ENCODE measurements at places on chromosomes 11 and 22. TPM values are rescaled to one million over a fixed set of nuclear protein-coding genes. Genes with fewer than 3 reads are reported as not detected.

Gene FOLH1
- not detected for polyA plus RNA-seq

GRCh38 chr11:66470015-66470414 is 3.3 kb downstream of the PELI3 start:
- no peak overlapping the region for H3K4me3 ChIP-seq
- no peak overlapping the region for H3K27ac ChIP-seq
- H3K36me3 ChIP-seq: peaks cover 46% of the 10 kb centered on the region
- H3K27me3 ChIP-seq: no peaks in the 10 kb centered on the region
- H3K4me1 ChIP-seq: peaks cover 27% of the 10 kb centered on the region

Gene PPP1R14B
- 34.2 TPM for polyA plus RNA-seq

Gene PDE3B
- polyA plus RNA-seq: 5.2 TPM

- no peak overlapping the region for H3K27ac ChIP-seq
- peaks cover 13% of the 10 kb centered on the region for H3K4me1 ChIP-seq
- peaks cover 21% of the 10 kb centered on the region for H3K27me3 ChIP-seq
- no peaks in the 10 kb centered on the region for H3K36me3 ChIP-seq
These were observed 269.9 kb upstream of the SORL1-AS1 start for GRCh38 chr11:121722431-121723245.

Gene LDHAL6A
- not detected for polyA plus RNA-seq

DNA sequence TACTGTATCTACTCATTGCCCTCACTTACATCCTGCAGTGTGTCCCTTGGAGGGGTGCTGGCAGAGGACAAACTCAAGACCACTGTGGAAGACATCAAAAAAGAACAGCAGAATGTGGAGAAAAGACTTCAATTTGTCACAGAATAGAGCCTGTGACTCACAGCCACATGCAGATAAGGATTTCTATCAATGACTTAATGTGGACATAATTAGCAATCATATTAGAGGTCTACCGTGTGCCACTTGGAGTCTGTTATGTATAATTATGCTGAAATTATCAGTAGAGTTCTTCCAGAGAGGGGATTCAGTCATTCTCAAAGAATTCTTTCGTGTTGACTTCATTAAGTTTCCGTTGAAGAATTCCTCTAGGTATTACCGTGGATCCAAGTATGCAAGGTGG is 473.5 kb downstream of the MIAT start:
- peaks cover 84% of the 10 kb centered on the region for H3K4me1 ChIP-seq
- H3K27ac ChIP-seq: peak overlapping the region; percentile 99
- no peak overlapping the region for H3K4me3 ChIP-seq
- DNase-seq: no peak
- no peaks in the 10 kb centered on the region for H3K27me3 ChIP-seq

Gene MUC2
- polyA plus RNA-seq: not detected

GRCh38 chr11:131063638-131064037 is 147.4 kb upstream of the SNX19 start:
- H3K4me1 ChIP-seq: no peaks in the 10 kb centered on the region
- no peak for DNase-seq
- H3K4me3 ChIP-seq: no peak overlapping the region
- no peaks in the 10 kb centered on the region for H3K27me3 ChIP-seq
- H3K36me3 ChIP-seq: no peaks in the 10 kb centered on the region

DNA sequence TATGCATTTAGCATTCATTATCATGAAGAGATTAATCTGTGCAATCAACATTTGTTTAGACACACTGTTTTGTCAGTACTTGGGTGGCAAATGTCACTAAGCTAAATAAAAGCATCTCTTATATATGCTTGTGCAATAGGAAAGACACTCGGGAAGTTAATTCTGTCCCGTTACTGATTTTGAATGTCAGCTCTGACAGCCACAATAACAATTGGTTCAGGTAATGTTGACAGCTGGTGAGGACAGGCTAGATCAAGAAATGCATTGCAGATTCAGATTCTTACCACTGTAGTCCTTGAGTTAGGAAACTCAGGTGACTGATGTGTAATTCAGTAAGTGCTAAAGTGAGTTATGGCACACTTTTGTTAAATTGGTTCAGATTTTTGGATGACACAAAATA is 523.8 kb upstream of the FAT3 start:
- no peak overlapping the region for H3K4me3 ChIP-seq
- H3K4me1 ChIP-seq: no peaks in the 10 kb centered on the region

Gene RAPSN
- 0.53 TPM for polyA plus RNA-seq

Gene TNNT3
- 1.4 TPM for polyA plus RNA-seq

DNA sequence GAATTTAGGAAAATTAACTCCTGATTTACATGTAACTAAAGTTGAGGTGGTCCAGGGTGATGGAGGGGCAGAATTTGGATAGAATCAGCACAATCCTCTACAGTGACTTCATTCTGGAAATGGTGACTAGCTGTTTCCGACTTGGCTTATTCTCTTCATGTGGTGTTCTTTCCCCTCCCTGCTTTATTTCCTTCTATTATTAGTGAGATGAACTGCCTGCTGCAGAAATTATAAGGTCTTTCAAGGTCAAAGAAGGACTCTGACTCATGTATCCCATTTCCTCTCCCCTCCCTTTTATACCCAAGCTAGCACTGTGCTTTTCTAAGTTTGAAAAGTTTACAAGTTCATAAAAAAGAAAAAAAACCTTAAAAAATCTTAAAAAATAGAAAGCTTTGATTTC is 12.2 kb upstream of the MRPL17 start:
- no peak overlapping the region for H3K27ac ChIP-seq
- no peak overlapping the region for H3K4me3 ChIP-seq
- no peaks in the 10 kb centered on the region for H3K27me3 ChIP-seq
- DNase-seq: no peak
- H3K36me3 ChIP-seq: no peaks in the 10 kb centered on the region

DNA sequence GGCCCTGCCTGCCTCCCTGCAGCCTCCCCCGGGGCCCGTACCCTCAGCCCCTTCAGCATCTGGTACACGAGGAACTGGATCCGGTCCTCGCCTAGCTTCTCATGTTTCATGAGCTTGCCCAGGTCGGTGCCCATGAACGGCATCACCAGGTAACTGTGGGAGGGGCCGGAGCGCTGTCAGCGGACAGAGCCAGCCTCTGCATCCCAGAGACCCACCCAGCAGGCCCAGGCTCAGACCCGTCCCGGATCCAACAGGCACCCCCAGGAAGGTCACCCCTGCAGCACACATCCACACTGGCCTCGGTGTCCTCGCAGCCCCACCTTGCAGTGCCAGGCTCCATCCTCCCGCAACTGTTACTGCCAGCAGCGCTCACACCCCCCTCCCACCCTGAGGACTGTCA is 4.4 kb downstream of the MAPK12 start:
- peaks cover 7% of the 10 kb centered on the region for H3K4me1 ChIP-seq

Gene CYTH4
- 70.0 TPM for polyA plus RNA-seq

DNA sequence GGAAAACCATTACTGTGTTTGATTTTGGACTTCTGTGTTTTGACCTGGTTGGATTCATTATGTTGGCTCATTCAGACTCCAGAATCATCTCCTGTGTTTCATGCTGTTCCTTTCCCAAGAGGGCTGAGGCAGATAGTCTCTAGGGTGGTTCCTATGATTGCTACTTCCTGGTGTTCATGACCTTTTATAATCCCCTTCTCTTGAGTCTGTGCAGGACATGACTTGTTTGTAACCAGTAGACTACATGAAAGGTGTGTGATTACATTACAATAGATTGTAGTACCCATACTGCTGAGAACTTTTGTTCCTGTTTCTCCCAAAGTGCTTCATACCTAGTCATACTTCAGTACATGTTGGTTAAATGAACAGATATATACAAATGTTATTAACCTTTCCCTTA is 700.6 kb downstream of the METTL15 start:
- no peak overlapping the region for H3K4me3 ChIP-seq
- H3K27ac ChIP-seq: no peak overlapping the region
- no peaks in the 10 kb centered on the region for H3K36me3 ChIP-seq

Gene CCDC157
- polyA plus RNA-seq: 0.50 TPM

- DNase-seq: no peak
- H3K27ac ChIP-seq: no peak overlapping the region
- H3K36me3 ChIP-seq: peaks cover 72% of the 10 kb centered on the region
These were observed 30.8 kb downstream of the SBF1 start for GRCh38 chr22:50443801-50444625.

DNA sequence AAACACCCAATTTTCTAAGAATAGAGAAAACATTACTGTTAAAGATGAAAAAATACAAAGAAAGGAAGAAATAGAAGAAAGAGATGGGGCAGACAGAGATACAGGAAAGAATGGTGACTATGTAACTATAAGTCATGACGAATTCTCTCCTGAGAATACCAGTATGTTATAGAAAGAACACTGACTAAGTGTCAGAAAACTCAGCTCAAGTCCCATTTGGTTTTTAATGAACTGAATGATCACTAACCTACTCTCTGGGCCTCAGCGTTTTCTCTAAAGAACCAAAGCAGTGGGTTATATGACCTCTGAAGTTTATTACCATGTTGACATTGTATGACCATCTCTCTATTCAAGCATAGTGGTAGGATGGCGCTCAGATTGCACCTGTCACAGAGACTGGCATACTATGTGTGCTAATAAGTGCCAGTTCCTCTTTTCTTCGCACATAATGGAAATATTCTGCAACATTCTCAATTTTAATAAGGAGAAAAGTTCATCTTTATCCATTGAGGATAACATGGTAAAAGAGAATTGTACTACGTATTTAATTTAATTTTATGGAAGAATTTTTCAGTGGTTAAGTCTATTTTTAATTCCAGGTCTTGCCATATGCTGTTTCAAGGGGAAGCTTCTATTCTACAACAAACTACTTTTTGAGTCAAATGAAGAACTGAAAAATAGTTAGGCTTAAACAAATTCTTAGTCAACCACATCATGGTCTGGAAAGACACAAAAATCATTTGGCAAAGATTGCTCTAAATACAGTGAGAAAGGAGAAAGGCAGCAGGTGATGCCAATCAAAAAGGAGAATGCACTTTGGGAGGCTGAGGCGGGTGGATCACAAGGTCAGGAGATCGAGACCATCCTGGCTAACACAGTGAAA is 25.0 kb upstream of the EED start:
- H3K36me3 ChIP-seq: no peaks in the 10 kb centered on the region
- H3K27me3 ChIP-seq: no peaks in the 10 kb centered on the region
- DNase-seq: peak; percentile 30
- H3K4me3 ChIP-seq: no peak overlapping the region

DNA sequence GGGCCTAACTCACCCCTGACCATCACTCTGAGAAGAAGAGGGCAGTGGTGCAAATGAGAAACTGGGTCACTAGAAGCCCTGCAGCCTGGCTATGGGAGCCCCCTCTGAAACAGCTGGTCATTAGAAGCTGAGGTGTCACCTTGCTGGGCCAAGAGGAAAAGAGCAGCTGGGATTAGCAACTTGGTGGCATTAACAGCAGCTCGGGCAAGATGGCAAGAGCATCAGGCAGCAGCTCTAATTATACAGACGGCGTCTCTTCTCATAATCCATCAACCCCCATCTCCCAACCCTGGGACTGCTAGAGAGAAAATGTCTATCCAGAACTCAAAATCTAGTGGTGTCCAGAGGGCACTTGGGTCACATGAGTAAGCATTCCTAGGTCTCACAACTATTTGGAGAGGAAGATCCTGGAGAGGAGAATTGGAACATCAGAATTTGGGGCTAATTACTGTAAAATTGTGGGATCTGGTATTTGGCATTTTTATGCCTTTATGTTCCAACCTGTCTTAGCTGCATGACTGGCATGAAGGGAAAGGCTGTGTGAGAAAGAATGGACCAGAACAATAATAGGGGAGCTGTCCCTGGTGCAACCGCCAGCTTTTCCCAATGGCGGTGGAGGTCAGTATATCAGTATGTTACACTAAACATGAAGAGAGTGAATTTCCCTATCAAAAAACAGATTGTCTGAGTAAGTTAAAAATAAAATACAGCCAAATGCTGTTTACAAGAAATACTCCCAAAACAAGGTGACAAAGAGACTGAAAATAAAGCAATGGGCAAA is 7.6 kb upstream of the LMO1 start:
- DNase-seq: no peak
- no peak overlapping the region for H3K4me3 ChIP-seq
- no peaks in the 10 kb centered on the region for H3K36me3 ChIP-seq
- no peak overlapping the region for H3K27ac ChIP-seq

- no peak overlapping the region for H3K27ac ChIP-seq
- H3K36me3 ChIP-seq: no peaks in the 10 kb centered on the region
- H3K27me3 ChIP-seq: no peaks in the 10 kb centered on the region
- no peaks in the 10 kb centered on the region for H3K4me1 ChIP-seq
- DNase-seq: no peak
These were observed 33.9 kb upstream of the IGLL5 start for GRCh38 chr22:22853713-22854112.

DNA sequence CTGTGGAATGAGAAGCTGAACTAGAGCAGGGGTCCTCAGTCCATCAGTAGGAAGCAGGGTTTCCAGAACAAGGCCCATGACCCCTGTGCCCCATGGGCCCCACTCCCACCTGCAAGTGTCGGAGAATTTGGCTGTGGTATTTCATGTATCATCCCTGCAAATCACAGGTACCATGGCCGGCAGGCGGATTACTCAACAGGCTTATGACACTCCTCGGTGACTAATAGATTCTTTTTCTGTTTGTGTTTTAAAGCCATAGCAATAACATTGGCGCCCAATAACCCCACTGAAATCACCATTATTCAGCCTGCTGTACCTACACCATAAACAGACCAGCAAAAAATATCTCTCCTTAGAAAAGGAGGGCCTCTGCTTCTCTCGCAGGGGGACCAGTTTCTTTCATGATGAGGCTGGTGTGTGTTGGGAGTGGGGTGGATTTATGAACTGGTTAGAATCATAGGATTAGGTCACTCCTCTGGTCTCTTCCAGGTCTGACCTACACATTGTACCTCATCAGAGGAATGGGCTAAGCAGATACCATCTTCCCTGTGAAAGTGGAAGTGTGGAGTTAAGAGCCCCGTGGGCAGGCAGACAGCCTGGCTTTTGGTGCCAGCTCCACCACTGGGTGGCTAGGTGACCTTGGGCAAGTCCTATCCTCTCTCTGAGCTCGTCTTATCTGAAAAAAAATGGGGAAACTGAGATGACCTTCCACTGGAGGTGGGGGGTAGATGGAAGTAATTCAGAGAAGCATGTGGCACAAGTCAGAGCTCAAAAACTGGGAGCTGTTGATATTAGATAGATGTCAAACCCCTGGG is 60.2 kb upstream of the WNT11 start:
- DNase-seq: peak; percentile 48
- H3K4me1 ChIP-seq: peaks cover 7% of the 10 kb centered on the region
- no peaks in the 10 kb centered on the region for H3K36me3 ChIP-seq
- no peaks in the 10 kb centered on the region for H3K27me3 ChIP-seq
- no peak overlapping the region for H3K4me3 ChIP-seq

DNA sequence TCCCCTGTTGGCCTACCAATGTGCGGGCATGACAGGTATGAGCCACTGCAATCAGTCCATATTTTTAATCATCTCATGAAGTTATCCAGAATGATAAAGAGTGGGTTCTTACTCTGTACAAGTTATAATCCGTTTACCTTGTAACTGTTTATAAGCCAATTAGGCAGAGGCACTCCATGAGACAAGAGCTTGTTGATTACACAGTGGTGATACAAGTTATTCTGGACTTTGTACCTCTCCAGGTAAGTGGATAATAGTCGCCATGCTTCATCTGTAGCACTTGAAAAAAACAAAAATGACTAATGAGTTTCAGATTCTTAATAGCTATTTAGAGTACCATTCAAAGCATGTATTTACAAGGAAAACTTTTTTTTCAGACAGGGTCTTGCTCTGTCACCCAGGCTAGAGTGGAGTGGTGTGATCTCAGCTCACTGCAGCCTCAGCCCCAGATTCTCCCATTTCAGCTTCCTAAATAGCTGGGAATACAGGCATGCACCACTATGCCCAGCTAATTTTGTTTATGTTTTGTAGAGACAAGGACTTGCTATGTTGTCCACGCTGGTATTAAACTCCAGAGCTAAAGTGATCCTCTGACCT is 17.7 kb upstream of the FNBP4 start:
- no peak overlapping the region for H3K27ac ChIP-seq
- no peaks in the 10 kb centered on the region for H3K4me1 ChIP-seq

All from CD14-positive monocyte (primary cell).